G401 (cell line): ENCODE measurements at places on chromosomes 12 and 14.

- peak; percentile 28 for DNase-seq
Observed at GRCh38 chr14:73789989-73790581, 61.5 kb upstream of the PTGR2 start.

GRCh38 chr14:33014710-33015109 is 76.0 kb downstream of the NPAS3 start:
- no peak for DNase-seq

GRCh38 chr14:102471921-102472790 is 37.4 kb downstream of the ANKRD9 start:
- no peak for DNase-seq

- DNase-seq: no peak
Observed at GRCh38 chr12:40105265-40105514, 691 bp downstream of the SLC2A13 start.
